ENCODE measurements at places on chromosomes 12 and 14. TPM values are rescaled to one million over a fixed set of nuclear protein-coding genes. Genes with fewer than 3 reads are reported as not detected.

METAP2 gene
- 64.7 TPM for total RNA-seq

DNA sequence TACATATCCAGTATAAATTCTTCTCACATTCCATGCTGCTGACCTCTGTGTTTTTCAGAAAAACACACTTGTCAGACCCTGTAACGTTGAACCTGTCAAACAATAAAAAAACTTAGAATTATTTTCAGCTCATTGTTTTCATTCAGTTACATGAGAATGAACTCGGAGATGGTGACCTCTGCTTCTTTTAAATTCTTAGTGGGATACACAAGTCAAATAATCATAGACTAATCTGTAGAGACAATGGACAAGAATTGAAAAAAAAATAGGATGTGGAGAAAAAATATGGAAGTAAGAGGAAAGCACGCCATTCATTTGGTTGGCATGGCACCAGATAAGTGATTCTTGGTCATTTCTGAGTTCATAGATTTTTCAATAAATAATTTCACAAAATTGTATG, 7.2 kb downstream of the CD69 start:
- no peak overlapping the region for H3K27ac ChIP-seq
- no peak overlapping the region for H3K4me3 ChIP-seq
- H3K4me1 ChIP-seq, result no peaks in the 10 kb centered on the region
- no peak for DNase-seq

DNA sequence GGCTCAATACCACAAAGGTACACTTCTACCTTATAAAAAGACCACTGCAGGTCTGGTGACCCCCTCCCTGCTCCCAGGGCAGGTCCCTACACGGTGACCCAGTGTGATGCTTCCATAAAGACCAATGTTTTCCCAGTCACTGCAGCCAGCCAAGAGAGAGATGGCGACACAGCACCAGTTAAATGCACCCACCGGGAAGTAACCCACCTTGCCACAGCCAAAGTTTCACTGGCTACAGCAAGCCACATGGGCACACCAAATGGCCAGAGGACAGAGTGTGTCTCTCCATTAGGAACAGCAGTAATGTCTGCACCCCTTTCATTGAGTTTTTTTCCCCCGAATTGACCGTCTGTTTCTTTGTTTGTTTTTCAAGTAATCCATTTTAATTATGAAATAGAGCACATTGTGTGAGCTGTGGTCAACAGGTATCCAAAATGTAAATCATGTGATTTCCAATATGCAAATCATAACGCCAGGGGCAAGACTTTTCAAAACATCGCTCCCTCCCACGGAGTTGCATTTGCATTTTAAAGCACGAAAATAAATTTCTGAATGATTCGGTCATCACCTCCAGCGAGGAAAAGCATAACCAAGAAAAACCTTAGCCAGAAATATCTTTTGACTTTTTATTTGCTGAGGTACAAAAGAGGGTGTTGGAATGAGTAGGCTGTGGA, 48.9 kb upstream of the EML1 start:
- peaks cover 93% of the 10 kb centered on the region for H3K4me1 ChIP-seq
- no peak for DNase-seq
- H3K27ac ChIP-seq, result peak overlapping the region; percentile 86
- H3K36me3 ChIP-seq, result no peaks in the 10 kb centered on the region
- no peak overlapping the region for H3K4me3 ChIP-seq

DNA sequence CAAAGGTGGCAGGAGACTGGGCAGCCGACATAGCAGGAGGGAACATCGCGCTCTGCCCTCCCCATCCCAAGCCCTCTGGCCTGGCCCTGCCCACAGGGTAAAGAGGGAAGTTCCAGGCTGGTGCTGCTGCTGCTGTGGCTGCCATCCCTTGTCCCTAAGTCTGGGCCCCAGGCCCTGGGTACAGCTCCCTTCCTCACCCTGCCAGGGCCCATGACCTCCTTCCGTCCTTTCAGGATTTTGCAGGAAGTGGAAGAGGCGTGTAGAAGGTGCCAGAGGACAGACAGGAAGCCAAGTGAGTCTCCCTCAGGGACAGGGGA, 14.7 kb upstream of the NCOR2 start:
- no peaks in the 10 kb centered on the region for H3K27me3 ChIP-seq
- H3K27ac ChIP-seq, result no peak overlapping the region
- no peaks in the 10 kb centered on the region for H3K36me3 ChIP-seq
- no peak overlapping the region for H3K4me3 ChIP-seq
- H3K4me1 ChIP-seq, result no peaks in the 10 kb centered on the region
- no peak for DNase-seq

- no peaks in the 10 kb centered on the region for H3K4me1 ChIP-seq
- no peak overlapping the region for H3K27ac ChIP-seq
- DNase-seq, result no peak
- H3K27me3 ChIP-seq, result no peaks in the 10 kb centered on the region
- no peak overlapping the region for H3K4me3 ChIP-seq
- H3K36me3 ChIP-seq, result no peaks in the 10 kb centered on the region
Observed at GRCh38 chr14:92756446-92756845, 8.0 kb upstream of the LGMN start.

GRCh38 chr12:25787701-25788100, 170.8 kb upstream of the RASSF8 start:
- no peak overlapping the region for H3K27ac ChIP-seq
- peaks cover 17% of the 10 kb centered on the region for H3K4me1 ChIP-seq
- H3K4me3 ChIP-seq, result no peak overlapping the region
- H3K27me3 ChIP-seq, result no peaks in the 10 kb centered on the region
